GM12878 (cell line): ENCODE measurements at places on chromosomes 5 and 9. TPM values are rescaled to one million over a fixed set of nuclear protein-coding genes. Genes with fewer than 3 reads are reported as not detected.

DNA sequence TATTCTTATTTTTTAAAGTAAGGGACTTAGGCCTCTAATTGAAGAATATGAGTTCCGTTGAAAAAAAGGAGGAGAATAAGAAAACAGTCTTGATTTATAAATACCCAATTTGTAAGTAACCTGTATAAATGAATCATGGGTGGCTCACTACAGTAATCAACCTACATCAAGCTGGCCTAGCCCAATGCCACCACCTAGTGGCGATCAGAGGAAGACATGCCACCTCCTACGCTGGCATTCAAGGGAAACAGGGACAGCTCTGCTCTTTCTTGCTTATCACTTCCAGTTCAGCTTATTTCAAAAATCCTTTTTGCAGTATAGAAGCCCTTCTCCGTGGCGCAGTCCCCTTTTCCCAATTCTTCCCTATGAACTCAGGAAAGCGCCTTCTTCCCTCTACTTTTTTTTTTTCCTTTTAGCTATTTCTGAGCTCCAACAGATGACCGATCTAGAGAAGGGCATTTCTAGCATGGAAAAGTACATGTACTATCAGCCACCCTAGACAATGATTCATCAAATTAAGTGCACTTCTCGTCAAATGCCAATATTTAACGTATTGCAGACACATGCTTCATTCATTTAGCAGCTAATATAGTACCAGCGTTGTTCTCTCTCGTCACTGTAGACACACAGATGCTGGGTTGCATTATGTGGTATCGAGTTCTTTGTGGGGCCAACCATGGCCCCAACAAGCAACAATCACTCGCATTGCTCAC is 28.3 kb downstream of the PTPN3 start:
- H3K27ac ChIP-seq, result no peak overlapping the region
- H3K4me1 ChIP-seq, result no peaks in the 10 kb centered on the region
- no peak overlapping the region for H3K4me3 ChIP-seq
- peak; percentile 30 for DNase-seq
- H3K36me3 ChIP-seq, result no peaks in the 10 kb centered on the region

- H3K27me3 ChIP-seq, result peaks cover 1% of the 10 kb centered on the region
- no peaks in the 10 kb centered on the region for H3K36me3 ChIP-seq
These were observed 66.9 kb downstream of the ENTREP1 start for GRCh38 chr9:69391946-69392345.

- no peaks in the 10 kb centered on the region for H3K36me3 ChIP-seq
- H3K4me1 ChIP-seq, result no peaks in the 10 kb centered on the region
- no peaks in the 10 kb centered on the region for H3K27me3 ChIP-seq
- no peak overlapping the region for H3K27ac ChIP-seq
- DNase-seq, result no peak
These were observed 7.2 kb downstream of the GAPT start for GRCh38 chr5:58498340-58498942.

DNA sequence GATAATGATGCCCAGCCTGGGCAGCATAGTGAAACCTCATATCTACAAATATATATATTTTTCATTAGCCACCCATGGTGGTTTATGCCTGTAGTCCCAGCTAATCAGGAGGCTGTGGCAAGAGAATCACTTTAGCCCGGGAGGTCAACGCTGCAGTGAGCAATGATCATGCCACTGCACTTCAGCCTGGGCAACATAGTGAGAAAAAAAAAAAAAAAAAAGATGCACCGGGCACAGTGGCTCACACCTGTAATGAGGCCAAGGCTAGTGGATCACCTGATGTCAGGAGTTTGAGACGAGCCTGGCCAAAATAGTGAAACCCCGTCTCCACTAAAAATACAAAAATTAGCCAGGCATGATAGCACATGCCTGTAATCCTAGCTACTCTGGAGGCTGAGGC is 50.2 kb upstream of the ADRA1B start:
- H3K27ac ChIP-seq, result no peak overlapping the region
- H3K36me3 ChIP-seq, result no peaks in the 10 kb centered on the region
- DNase-seq, result no peak
- no peaks in the 10 kb centered on the region; the same call in 1 of the 2 replicates for H3K4me1 ChIP-seq
- H3K4me3 ChIP-seq, result no peak overlapping the region

DNA sequence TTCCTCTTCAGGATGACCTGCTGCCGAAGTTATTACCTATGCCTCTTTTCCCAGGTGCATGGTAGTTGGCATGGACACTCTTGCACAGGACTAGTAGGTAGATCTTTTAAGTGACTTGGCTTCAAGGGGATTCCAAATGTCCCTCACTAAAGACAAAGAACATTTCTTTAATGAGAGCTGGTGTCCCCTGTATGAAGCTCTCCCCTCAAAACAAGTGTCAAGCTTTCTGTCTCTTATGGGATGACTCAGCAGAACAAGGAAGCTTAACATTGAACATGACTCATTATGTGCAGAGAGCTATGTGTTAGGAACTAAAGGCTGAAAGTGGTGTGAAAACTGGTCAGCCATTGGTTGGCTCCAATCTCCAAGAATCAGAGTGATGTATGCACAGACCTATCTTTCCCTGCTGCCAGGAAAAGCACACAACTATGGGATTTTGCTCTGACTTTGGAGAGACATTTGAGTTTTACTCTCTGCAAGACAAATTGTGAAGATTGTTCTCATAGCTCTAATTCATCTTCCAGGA is 120.5 kb downstream of the PRDM6 start:
- no peaks in the 10 kb centered on the region for H3K4me1 ChIP-seq
- H3K27me3 ChIP-seq, result no peaks in the 10 kb centered on the region
- no peak for DNase-seq

- H3K27ac ChIP-seq, result peak overlapping the region; percentile 92
- no peaks in the 10 kb centered on the region for H3K36me3 ChIP-seq
- H3K4me1 ChIP-seq, result peaks cover 69% of the 10 kb centered on the region
- H3K27me3 ChIP-seq, result no peaks in the 10 kb centered on the region
- H3K4me3 ChIP-seq, result peak overlapping the region; percentile 64; the same call in 1 of the 2 replicates
- no peak for DNase-seq
These were observed 11.9 kb downstream of the TRIO start for GRCh38 chr5:14155075-14155474.

DNA sequence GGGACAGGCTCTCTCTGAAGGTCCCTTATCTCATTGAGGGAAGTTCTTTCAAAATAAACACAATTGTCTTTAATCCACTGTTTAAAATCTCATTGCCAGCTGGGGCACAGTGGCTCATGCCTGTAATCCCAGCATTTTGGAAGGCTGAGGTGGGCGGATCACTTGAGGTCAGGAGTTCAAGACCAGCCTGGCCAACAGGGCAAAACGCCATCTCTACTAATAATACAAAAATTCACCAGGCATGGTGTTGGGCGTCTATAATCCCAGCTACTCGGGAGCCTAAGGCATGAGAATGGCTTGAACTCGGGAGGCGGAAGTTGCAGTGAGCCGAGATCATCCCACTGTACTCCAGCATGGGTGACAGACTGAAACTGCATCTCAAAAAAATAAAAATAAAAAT is 8.3 kb upstream of the NDFIP1 start:
- no peaks in the 10 kb centered on the region for H3K27me3 ChIP-seq
- no peak overlapping the region for H3K4me3 ChIP-seq
- no peak overlapping the region for H3K27ac ChIP-seq
- DNase-seq, result no peak

DNA sequence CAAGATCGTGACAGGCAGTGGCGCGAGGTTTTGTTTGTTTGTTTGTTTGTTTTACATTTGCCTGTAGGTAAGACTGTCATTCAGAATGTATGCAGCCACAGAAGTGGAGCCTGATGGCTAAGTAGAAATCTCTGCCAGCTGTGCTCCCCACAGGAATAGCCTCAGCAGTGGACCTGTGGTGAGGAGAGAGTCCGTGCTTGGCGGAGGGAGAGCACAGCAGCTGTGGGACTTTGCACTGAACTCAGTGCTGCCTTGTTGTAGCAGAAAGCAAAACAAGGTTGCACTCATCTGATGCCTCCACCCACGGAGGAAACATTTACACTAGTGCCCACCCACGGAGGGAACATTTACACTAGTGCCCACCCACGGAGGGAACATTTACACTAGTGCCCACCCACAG is 4.4 kb upstream of the ZNF782 start:
- H3K36me3 ChIP-seq, result no peaks in the 10 kb centered on the region
- H3K27me3 ChIP-seq, result no peaks in the 10 kb centered on the region
- H3K27ac ChIP-seq, result no peak overlapping the region

DNA sequence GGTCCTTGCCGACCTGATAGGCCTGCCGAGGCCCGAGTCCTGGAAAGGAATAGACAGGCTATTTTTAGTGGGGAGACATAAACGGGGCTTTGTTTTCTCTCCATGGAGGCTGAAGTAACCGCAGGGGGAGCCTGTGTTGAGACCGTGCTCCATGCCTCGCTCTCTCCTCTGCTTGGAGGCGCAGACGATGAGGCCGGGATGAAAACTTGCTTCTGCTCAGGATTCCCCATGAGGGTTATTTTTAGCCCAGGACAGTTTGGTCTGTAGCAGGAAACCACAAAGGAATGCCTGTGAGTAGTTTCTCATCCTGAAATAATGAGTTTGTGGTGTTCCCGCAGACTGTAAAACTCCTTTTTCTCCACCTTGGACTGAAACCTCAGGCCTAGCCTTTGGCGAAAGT is 81.9 kb upstream of the RARS1 start:
- H3K4me3 ChIP-seq, result no peak overlapping the region
- H3K4me1 ChIP-seq, result peaks cover 3% of the 10 kb centered on the region
- H3K27ac ChIP-seq, result no peak overlapping the region
- H3K36me3 ChIP-seq, result no peaks in the 10 kb centered on the region; the same call in 1 of the 2 replicates

GRCh38 chr5:112848116-112848811 is 12.8 kb upstream of the SRP19 start:
- no peaks in the 10 kb centered on the region for H3K27me3 ChIP-seq
- no peaks in the 10 kb centered on the region for H3K36me3 ChIP-seq
- no peak overlapping the region for H3K27ac ChIP-seq
- no peak overlapping the region for H3K4me3 ChIP-seq

GRCh38 chr5:124438903-124439281 is 307.5 kb downstream of the ZNF608 start:
- no peak overlapping the region for H3K4me3 ChIP-seq
- no peak overlapping the region for H3K27ac ChIP-seq
- H3K4me1 ChIP-seq, result peaks cover 1% of the 10 kb centered on the region; the same call in 1 of the 2 replicates
- no peak for DNase-seq

GRCh38 chr5:60207040-60207439 is 313.5 kb upstream of the PDE4D start:
- no peak overlapping the region for H3K4me3 ChIP-seq
- H3K27ac ChIP-seq, result no peak overlapping the region
- DNase-seq, result peak; percentile 40
- no peaks in the 10 kb centered on the region for H3K36me3 ChIP-seq
- no peaks in the 10 kb centered on the region for H3K4me1 ChIP-seq
- no peaks in the 10 kb centered on the region for H3K27me3 ChIP-seq

DNA sequence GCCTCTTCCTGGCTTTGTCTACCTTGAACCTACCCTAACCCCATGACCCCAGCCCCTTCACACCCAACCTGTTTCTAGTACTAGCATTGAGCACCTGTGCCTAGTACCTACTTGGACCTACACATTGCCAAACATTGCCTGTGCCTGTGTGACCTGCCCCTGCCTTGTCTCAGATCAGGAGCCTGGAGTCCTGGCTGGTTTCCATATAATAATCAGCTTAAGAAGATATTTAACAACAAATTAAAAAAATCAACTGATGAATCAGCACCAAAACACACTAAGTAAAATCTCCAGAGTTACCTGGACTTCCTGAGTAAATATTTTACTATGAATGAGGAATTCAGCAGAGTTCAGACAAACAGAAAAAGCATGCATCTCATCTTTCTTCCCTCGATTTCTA is 17.7 kb downstream of the LPAR1 start:
- DNase-seq, result no peak
- H3K36me3 ChIP-seq, result no peaks in the 10 kb centered on the region
- H3K4me1 ChIP-seq, result no peaks in the 10 kb centered on the region
- no peak overlapping the region for H3K4me3 ChIP-seq
- no peaks in the 10 kb centered on the region for H3K27me3 ChIP-seq

DNA sequence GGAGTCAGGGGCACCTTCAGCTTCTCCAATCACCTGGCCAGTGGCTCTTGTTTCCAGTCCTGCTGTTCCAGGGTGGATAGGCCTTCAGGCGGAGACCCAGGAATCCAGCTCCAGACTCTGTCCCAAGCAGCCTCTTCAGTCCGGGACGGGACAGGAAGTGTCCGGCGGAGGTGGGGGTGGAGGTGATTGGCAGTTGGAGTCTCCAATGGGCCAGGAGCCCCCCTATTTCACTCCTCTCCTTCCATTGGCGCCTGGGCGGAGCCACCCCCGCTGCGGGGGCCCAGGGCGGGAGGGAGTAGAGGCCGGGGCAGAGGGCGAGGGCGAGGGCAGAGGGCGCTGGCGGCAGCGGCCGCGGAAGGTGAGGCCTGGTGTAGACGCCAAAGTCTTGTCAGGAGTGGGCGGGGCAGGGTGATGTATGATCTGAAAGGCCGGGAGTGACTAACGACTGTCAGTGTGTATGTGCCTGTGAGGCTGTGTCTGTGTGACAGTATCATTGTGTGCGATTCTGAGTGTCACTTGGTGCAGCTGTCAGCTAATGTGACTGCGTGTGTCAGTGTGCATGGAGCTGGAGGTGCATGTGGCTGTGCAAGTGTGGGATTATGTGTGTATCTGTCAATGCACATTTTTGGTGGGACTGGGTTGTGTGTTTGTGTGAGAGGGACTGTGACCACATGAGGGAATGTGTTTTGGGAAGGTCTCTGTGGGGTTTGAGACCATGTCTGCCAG is at the start of gene IL11RA:
Gene IL11RA (plus strand): TSS at position 310 of the 726 bp plus-strand sequence. CDS start 3,033 bp downstream, outside the sequence.
- 0 out of 2 replicates have a peak within 1 kb of the TSS, but pooled peaks have one; percentile 31 for H3K27ac ChIP-seq
- no peak within 1 kb of the TSS for H3K4me3 ChIP-seq
- peaks cover 13% of the 10 kb centered on the region for H3K36me3 ChIP-seq

DNA sequence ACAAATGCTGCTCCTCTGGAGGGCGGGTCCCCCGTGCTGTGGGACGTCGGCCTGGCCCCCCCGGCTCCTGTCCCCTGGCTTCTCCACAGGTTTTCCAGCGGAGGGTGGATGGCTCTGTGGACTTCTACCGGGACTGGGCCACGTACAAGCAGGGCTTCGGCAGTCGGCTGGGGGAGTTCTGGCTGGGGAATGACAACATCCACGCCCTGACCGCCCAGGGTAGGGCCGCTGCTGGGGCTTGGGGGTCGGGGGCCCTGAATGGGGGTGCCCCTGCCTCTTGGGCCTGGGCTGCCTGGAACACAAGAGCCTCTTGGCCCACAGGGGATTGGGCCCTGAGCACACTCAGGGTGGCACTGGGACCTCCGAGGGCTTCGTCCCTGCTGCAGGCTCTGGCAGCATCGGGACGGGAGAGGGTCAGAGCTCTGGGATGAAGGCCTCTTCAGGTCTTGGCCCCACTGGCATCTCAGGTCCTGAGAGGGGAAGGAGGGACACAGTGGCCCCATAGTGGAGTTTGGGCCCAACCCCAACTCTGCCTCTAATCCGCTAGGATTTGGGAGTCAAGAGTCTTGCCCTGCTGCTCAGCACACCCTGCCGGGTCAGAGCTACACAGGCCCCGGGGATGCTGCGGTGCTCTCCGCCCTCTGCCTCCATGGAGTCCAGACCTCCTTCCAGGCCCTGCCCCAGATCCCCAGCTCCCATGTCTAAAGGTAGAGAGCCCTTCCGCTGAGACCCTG is 5.2 kb downstream of the FCN2 start:
- no peak overlapping the region for H3K27ac ChIP-seq
- no peak for DNase-seq
- no peaks in the 10 kb centered on the region for H3K36me3 ChIP-seq
- H3K4me3 ChIP-seq, result no peak overlapping the region

- no peak for DNase-seq
- peaks cover 23% of the 10 kb centered on the region for H3K27me3 ChIP-seq
- H3K27ac ChIP-seq, result no peak overlapping the region
- H3K4me3 ChIP-seq, result no peak overlapping the region
- no peaks in the 10 kb centered on the region for H3K36me3 ChIP-seq
These were observed 11.1 kb downstream of the CNTFR start for GRCh38 chr9:34578241-34579103.

The OTP gene
- 6.5 and 8.8 TPM in 2 replicates for polyA plus RNA-seq

The FOXD4 gene
- 0.07 TPM in 1 of 2 replicates, not detected in the other for polyA plus RNA-seq

The MARCHF6 gene
- 64.1 and 68.2 TPM in 2 replicates for polyA plus RNA-seq

The CCDC192 gene
- 0.21 and 0.50 TPM in 2 replicates for polyA plus RNA-seq

The TNFSF15 gene
- polyA plus RNA-seq, result 0.04 TPM in 1 of 2 replicates, not detected in the other

The LCP2 gene
- 15.0 and 15.3 TPM in 2 replicates for polyA plus RNA-seq

The SMIM27 gene
- 47.3 and 47.5 TPM in 2 replicates for polyA plus RNA-seq

The FCN1 gene
- polyA plus RNA-seq, result not detected in 2 replicates
